SJSA1 (cell line): ENCODE measurements at places on chromosomes 7 and 10. TPM values are rescaled to one million over a fixed set of nuclear protein-coding genes. Genes with fewer than 3 reads are reported as not detected.

DNA sequence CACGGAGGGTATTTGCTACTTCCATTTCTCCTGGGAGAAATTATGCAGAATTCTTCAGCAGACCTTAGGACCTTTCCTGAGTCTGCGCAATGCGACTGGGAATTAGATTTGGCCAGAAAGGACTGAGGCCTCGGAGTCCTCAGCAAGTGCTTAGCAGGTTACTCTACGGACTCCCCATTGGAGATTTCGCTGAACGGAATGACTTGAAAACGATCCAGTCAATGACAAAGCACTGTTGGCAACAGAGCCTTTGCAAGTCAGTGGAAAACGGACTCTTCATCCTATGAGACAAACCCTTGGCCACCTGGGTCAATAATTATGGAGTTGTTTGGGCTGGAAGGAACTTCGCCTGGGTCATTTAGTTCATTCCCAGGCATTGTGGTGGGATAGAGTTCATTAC, 107.4 kb downstream of the FAM204A start:
- DNase-seq = no peak

The CH25H gene
- 0.55 TPM in 1 of 2 replicates, not detected in the other for total RNA-seq

DNA sequence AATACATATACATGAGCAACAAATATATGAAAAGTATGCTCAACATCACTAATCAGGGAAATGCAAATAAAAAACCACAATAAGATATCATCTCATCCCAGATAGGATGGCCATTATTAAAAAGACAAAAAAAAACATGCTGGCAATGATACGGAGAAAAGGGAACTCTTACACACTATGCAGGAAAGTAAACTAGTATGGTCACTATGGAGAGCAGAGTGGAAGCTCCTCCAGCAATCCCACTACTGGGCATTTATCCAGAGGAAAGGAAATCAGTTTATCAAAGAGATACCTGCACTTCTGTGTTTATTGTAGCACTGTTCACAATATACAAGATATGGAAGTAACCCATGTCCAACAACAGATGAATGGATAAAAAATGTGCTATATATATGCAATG, 217.5 kb downstream of the SDK1 start:
- DNase-seq = peak; percentile 57

The MGAM2 gene
- not detected in 2 replicates for total RNA-seq
